ENCODE measurements at places on chromosomes 16 and 17.

- DNase-seq, result no peak
Measured at GRCh38 chr16:12551946-12552345, 251.7 kb downstream of the CPPED1 start.

- no peak for DNase-seq
Measured at GRCh38 chr17:29240477-29240876, 6.2 kb upstream of the CRYBA1 start.

DNA sequence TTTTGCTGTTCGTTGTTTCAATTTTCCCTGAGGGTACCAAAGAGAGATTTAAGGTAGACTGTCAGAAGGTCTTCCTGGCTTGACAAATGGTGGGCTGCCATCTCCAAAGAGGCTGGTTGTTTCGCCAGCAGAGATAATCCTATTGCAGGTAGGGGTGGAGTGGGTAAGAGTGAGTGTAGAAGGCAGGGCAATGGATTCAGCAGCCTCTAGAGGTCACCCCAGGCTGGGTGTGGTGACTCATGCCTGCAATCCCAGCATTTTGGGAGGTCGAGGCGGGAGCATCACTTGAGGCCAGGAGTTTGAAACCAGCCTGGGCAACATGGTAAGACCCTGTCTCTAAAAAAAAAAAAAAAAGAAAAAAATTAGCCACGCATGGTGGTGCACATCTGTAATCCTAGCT is 34.6 kb downstream of the DCAKD start:
- DNase-seq, result no peak

DNA sequence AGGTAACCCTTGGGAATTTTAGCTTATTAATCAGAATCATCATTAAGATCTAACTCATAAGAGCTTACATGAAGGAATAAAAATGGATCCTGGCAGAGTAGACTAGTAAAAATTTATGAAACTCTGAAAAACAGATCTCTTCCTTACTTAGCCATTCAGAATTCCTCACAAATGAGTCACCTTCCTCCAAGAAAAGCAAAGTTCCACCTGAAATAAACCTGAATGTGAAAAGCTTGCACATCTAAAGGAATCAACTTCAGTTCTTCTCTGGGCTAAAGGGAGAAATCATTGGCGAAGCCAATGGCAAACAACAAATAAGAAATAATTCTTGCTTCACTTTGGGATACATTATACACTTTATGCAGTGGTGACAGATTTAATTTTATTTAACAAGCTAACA is 22.7 kb downstream of the MYO1D start:
- no peak for DNase-seq

- peak; percentile 58 for DNase-seq
Measured at GRCh38 chr17:68291836-68292688, 767 bp downstream of the ARSG start.

DNA sequence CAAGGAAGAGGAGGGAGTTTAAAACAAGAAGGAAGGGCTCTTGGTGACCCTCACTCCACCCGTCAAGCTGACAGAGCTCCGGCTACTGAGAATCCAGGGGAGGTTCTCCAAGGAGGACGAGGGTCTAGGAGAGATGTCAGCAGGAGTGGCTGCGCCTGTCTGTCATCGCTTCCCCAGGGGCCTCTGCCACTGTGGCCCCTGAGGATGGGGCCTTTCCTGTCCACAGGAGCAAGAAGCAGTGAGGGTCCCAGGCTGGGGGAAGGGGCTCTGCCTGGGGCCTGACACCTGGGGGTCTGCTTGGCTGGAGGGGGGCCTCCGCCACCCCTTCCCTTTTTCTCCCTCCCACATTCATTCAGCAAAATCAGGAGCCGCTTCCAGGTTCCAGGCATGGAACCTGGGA is 66.5 kb upstream of the TNRC6C start:
- DNase-seq, result no peak

DNA sequence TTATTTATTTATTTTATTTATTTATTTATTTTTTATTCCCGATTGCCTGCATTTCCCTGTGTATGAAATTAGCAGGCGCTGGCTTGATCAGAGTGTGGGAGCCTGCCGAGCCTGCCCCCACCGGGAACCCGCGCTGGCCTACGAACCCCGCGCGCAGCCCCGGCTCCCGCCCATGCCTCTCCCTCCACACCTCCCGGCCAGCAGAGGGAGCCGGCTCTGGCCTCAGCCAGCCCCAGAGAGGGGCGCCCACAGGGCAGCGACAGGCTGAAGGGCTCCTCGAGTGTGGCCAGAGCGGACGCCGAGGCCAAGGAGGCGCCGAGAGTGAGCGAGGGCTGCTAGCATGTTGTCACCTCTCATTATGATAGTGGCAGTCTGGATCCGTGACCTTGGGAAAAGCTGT is 13.0 kb upstream of the RBL2 start:
- DNase-seq, result no peak

GRCh38 chr17:21252289-21252795 is 868 bp downstream of the NATD1 start:
- no peak for DNase-seq

DNA sequence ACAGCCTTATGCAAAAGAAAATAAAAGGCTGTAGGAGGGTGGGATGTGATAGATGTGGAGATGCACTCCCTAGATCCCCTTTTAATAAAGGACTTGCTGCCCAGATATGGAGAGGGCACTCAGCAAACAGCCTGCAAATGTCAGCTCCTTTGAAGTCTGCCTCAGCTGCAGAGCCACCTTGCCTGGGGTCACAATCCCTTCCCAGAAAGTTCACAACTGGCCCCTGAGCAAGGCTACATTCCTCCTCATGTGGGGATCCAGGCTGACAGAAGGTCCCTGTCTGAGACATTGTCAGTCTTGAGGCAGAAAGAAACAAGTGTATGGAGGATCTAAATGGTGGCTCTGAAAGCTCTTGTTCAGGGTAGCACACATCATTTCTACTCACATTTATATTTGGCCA is 36.1 kb downstream of the SLFN11 start:
- no peak for DNase-seq

DNA sequence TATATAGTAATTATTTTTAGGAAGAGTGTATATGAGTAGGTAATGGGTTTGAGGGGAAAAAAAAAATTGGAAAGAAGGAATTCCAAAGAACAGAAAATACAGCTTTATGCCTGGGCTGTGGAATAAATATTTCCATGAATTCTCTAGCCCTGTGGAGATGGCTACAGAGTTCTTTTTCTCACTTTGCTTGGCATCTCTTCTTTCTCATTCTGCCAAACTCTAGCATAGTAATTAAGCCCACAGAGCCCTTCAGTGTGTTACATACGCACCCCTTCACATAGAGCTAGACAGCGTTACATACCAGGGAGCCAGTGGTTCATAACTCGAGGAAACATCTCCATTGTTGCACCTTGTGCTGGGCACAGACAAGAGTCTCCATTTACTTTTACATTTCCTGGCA is 621.1 kb downstream of the CDH8 start:
- no peak for DNase-seq

GRCh38 chr16:70703041-70703834 is 17.4 kb upstream of the MTSS2 start:
- peak; percentile 41 for DNase-seq

GRCh38 chr16:397736-398332 is 835 bp downstream of the NME4 start:
- no peak for DNase-seq

DNA sequence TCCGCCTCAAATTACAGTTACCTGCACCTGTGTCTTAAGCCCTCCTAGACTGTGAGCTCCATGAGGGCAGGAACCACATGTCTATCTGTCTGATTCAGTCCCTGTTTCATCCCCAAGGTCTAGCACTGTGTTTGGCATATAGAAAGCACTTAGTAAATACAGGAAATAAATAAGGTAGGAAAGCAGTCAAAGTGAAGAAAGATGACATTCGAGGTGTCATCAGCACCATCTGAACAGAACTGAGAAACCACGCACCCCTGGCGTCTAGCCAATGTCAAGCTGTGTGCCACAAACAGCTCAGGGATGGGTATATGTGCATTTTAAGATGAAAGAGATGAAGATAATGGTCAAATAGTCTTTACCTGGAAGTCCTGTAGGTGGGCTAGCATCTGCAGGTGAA is 79.6 kb upstream of the ATP2A3 start:
- DNase-seq, result no peak
